Stimulated activated CD4-positive, alpha-beta T cell treated with anti-CD3 and anti-CD28 coated beads, Interleukin-12 subunit alpha, Interleukin-12 subunit beta, amount 100 ng/mL, for 24 hours (primary cell): ENCODE measurements at places on chromosomes 12 and 14.
A peak's percentile ranks its signal among the peaks of the same experiment; 100 is the strongest.

GRCh38 chr12:40327535-40327934, 102.7 kb downstream of the LRRK2 start:
- DNase-seq: no peak

- no peak for DNase-seq
Observed at GRCh38 chr14:47619392-47619791, 56.0 kb downstream of the MDGA2 start.

DNA sequence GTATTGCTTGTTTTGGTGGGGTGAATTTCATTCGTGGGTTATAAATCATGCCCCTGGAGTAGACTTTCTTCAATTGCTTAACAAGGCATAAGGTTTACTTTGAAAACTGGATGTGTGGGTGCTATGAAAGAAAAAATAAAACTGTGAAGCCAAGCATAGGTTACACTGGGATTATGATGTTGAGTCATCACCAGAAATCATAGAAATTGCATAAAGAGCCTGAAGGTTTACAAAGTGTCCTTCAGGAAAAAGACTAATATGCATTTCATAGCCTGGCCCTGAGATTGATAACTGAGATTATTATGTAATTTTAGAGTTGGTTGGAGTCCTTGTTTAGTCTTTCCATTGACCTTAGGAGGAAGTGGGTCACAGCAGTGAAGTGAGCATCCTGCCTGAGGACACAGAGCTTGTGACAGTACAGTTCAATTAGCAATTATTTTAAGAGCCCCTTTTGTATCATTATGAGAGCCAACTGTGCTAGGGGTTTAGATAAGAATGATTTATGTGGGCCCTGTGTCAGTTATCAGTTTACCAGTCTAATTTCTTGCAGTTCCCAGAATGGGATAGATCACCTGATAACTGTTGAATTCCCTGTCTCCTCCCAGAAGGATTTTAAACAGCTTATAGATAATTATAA, 13.6 kb downstream of the LRRK2 start:
- no peak for DNase-seq

GRCh38 chr12:125186471-125187147, 121.4 kb downstream of the AACS start:
- no peak for DNase-seq

- no peak for DNase-seq
Observed at GRCh38 chr12:87349681-87350080, 679.5 kb downstream of the C12orf50 start.

- no peak for DNase-seq
Observed at GRCh38 chr14:90970167-90970600, 90.3 kb downstream of the RPS6KA5 start.

GRCh38 chr14:47210099-47210498, 465.3 kb downstream of the MDGA2 start:
- no peak for DNase-seq

DNA sequence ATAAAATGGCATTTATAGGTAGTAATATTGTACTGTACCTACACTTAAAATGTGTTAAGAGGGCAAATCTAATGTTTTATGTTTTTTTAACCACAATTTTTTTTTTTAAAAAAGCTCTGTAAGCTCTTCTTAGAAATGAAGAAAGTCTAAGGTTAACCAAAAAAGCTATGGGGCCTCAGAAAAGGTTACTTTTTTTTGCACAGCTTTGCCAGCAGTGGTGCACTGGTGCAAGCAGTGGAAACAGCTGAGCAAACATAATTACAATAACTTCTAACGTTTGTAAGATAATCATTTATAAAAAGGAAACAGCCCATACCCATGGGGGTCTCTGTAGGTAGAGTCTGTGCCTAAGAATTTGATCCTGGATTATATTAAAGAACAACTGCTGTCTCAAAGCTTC, 85.1 kb upstream of the NID2 start:
- no peak for DNase-seq

GRCh38 chr14:93527203-93527607, 96.5 kb downstream of the UNC79 start:
- DNase-seq: no peak

DNA sequence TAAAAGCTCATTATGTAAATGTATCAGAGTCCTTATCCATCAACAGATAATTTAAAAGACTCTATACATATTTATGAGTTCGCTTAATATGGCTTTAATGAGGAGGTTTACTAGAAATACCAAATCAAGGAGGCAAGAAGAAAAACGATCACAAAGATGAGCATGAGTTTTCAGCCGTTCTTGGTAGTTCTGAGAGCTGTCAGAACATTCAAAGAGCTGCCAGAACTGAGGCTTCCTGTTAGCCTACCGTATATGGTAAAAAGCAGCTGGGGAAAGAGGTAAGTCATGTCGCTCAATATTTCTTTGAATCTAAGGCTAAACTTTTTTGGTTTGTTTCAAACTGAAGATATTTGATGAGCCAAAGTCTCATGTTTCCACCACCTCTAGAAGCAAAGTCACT, 115.3 kb upstream of the PLXNC1 start:
- DNase-seq: no peak

- no peak for DNase-seq
Observed at GRCh38 chr14:52922656-52923055, 28.2 kb downstream of the FERMT2 start.

DNA sequence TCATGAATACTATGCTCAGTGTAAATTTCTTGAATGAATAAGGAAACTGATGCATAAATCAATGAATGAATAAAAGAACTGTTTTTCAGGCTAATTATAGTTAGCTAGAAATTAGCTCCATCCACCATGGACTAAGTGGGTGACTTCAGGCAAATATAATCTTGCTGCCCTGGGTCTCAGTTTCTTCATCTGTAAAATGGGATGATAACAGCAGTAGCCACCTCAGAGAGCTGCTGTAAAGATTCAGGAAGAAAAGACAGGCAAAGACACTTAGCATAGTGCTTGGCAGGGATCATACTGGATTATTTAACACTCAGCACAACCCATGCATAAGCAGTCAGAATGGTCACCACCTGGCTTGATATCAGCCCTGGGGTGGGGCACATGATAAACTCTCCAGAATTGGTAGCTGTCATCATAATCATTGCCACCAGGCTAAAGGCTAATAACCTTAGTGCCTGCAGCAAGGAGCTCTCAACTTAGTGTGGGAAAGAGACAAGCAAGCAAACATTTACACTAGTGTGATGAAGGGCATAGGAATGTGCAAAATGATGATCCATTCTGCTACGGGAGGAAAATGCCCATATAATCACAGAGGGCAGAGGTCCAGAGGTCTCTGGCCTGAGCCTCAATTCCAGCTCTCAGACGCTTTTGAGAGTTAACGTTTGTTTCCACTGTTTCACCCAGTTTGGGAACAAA, 234.7 kb upstream of the TBX3 start:
- no peak for DNase-seq

DNA sequence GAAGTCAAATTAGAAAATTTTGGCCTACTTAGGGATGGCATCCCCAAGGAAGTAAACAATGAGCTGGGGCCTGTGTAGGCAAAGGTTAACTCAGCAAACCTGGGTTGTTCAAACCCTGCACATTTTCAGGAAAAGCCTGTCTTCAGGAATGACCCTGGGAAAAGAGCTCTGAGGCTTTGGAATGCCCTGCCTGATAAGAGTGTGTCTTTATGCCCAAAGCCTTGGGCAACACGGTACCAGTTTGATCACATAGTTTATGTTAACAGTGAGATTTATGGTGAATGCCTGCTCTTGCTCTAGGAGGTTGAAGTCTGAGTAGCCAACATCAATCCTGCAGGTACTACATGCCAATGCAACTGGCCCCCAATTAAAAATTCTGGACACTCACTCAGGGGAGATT, 28.2 kb upstream of the STAB2 start:
- no peak for DNase-seq

GRCh38 chr14:94237983-94238382, 55.1 kb downstream of the SERPINA10 start:
- no peak for DNase-seq

GRCh38 chr14:101196795-101197590, 293.5 kb upstream of the RTL1 start:
- no peak for DNase-seq

DNA sequence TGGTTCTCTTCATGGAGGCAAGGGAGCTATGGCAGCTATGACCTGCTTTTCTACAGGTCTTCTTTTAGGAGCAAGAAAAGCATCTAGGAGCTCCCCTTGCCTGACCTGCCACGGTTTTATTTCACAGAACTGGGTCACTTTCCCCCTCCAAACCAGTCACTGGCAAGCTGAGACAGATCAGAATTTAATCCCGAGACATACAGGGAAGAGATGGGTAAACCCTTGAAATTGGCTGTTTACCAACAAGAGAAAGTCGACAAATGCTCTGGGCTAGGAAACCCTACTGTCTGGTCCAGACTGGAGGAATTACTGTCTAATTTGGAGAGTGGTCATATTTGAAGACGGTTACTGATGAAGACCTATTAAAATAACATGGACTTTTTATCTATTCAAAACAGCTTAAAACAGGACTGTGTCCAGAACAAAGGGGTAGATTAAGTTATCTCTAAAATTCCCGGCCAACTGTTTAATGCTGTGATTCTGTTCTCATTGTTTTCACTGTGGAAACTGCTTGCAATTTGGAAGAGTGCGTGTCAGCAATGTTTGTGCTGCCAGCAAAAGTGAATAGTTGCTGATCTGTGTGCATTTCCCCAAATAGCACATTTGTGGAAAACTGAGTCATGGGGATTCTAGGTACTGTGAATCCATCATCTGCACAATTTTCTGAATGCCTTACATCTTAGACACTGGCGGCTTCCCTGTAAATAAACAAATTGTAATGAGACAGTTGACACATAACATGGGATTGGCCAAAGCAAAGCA, 73.4 kb upstream of the EEA1 start:
- no peak for DNase-seq

DNA sequence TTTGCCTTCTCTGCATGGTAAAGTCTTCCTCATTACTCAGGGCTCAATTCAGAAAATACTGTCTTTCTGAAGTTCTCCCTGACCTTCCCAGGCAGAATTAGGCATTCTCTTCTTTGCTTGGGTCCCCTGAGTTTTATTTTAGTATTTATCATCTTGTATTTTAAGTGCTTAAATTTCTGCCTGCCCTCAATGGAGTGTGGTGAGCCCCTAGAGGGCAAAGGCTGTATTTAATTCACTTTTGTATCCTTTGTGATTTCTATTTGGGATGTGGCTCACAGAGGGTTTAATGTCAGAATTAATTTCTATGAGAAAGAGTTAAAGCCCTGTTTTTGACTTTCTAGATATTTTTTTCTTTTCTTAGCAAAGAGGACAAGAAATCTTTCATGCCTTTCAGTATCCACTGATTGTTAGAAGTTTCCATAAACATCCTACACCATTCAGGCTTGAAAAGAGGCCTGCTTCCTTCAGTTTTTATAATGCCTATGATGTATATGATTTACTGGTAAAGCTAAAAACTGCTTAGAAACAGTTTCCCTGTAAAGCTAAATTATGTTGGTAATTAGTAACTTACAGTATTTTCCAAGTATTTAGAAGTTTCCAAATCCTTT, 55.6 kb upstream of the PTPRB start:
- DNase-seq: no peak

DNA sequence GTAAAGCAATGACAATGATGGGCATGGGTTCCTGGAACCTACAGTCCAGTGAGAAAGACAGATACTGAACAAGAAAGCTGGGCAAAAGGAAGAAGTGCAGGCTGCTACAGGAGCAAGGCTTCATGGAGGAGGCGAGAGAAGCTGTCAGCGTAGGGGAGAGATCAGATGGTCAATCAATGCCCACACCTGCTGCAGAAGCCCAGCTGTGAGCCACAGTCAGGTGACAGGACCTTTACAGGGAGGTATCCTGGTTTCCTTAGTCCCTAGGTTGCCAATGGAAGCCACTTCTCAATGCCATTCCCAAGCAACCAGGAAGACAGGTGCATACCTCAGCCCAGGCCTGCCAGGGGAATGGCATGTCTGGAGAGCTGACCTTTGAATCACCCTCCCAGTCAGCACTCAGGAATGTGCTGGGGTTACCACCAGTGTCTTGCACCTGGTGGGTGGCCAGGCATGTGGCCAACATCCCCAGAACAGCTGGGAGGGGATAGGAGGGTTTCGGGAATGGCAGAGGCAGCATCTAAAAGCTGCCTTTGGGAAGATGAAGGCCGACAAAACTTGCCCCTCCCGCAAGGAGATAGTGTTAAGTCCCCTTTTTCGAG, 170.3 kb downstream of the TTC7B start:
- DNase-seq: no peak

DNA sequence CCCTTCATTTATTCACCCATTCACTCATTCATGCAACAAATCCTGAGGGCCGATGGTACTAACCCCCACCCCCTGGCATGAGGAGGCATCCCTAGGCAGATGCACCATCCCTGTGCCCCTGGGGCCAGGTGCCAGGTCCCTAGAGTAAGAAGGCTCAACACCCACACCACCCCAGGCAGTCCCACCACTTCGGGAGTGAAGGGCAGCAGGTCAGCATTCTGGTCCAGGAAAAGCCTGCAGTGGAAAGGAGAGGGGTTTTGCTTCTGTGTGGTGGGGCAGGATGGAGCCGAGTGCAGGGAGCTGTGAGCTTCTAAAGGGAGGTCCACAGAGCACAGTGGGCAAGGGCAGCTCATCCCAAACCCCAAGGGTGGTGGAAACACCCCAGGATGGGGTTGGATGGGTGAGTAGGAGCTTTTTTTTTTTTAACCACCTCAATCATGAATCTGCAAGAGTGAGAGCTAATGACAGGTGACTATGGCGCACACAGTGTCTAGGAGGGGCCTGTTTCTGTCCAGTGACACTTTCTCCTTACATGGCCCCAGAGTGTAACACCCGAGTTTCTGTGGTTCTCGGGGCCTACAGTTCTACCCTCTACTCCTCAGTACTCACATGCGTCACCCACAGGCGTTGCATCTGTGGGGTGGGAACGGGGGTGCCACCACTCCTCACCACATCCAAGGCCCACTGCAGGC, 414.3 kb downstream of the TMEM121 start:
- no peak for DNase-seq

DNA sequence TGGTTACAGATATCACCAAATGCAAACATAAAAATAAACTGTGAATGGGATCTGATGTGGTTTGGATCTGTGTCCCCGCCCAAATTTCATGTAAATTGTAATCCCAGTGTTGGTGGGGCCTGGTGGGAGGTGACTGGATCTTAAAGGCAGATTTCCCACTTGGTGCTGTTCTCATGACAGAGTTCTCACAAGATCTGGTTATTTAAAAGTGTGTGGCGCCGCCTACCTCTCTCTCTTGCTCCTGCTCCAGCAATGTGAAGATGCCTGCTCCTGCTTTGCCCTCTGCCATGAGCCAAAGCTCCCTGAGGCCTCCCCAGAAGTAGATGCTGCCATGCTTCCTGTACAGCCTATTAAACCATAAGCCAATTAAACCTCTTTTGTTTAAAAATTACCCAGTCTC, 47.8 kb downstream of the SLC25A21 start:
- DNase-seq: no peak

- no peak for DNase-seq
Observed at GRCh38 chr14:22474730-22475351, 114.2 kb downstream of the DAD1 start.

- no peak for DNase-seq
Observed at GRCh38 chr12:121026274-121027045, 10.2 kb upstream of the C12orf43 start.

DNA sequence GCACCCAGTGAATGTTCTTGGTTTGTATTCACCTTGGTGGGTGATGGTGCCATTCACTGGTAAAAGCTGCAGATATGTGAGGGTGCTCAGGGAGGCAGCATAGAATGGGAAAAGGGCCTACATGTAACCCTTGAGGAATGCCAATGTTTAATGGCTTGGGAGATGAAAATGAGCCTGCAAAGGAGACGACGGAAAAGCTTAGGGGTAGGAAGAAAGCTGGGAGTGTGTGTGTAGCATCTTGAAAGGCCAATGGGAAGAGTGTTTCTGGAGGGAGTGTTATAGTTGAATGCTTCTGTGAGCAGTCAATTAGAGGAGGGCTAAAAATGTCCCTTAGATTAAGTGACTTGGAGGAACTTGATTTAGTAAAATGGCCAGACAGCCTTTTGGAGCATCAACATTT, 24.9 kb downstream of the PPM1A start:
- no peak for DNase-seq

- DNase-seq: peak; percentile 52
Observed at GRCh38 chr12:54294152-54294952, 6.5 kb downstream of the NFE2 start.
